Myocyte (in vitro differentiated cells): ENCODE measurements at places on chromosomes 3 and 15. TPM values are rescaled to one million over a fixed set of nuclear protein-coding genes. Genes with fewer than 3 reads are reported as not detected.
A peak's percentile ranks its signal among the peaks of the same experiment; 100 is the strongest.

The IL17RD gene
- 0.56 and 0.73 TPM in 2 replicates for total RNA-seq

The DPPA2 gene
- not detected in 2 replicates for total RNA-seq

The IMP3 gene
- total RNA-seq = 127 and 146 TPM in 2 replicates

- DNase-seq = peak; percentile 62
Measured at GRCh38 chr15:56425976-56426375, 39.0 kb downstream of the MNS1 start.

DNA sequence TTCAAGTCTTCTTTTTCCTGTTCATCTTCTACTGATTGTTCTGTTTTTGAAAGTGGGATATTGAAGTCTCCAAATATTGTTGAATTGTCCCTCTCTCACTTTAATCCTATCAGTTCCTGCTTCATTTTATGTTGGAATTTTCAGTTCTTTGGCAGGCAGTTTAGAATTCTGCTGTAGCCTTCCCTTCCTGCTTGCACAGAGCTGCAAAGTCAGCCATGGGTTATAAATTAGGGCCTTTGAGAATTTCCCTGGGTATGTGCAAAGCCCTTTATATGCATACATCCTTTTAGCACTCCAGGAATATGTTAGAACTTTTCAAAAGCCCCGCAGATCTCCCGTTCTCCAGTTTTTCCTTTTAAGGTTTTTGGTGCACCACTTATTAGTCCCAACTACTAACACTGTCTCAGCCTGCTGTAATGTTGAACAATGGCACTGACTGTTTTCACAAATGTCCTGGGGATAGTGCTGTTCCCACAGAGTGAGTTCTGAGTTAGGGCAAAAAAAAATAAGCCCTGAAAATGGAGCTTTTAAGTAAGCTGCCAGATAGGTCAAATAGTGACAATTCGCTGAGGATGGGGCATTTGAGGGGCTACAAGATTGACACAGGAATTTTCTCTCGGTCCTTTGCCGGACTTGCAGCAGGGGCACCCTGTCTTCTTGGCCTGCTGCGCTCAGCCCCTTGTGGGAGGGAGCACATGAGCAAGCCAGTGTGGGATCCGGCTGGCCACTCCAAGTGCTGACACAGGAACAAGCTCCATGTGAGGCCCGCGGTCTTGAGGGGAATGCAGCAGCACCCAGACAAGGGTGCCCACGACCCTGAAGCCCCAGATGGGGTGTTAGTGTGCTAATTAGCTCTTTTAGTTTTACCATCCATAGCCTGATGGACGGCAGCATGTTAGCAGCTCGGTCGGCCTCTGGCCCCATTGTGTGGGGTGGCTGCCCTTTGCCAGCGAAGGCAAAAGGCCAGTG, 96.0 kb downstream of the VPS8 start:
- no peak for DNase-seq

DNA sequence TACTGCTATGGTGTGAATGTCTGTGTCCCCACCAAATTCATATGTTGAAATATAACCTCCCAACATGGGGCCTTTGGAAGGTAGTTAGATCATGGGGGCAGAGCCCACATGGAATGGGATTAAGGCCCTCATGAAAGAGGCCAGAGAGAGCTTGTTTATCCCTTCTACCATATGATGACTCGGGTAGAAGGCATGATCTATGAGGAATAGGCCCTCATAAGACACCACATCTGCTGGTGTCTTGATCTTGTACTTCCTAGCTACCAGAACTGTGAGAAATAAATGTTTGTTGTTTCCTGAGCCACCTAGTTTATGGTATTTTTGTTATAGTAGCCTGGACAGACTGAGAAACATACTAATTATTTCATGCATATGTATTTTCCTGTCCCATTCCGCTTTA, 51.9 kb downstream of the WWTR1 start:
- DNase-seq = peak; percentile 67

GRCh38 chr3:116103868-116104530, 341.3 kb downstream of the LSAMP start:
- no peak for DNase-seq

DNA sequence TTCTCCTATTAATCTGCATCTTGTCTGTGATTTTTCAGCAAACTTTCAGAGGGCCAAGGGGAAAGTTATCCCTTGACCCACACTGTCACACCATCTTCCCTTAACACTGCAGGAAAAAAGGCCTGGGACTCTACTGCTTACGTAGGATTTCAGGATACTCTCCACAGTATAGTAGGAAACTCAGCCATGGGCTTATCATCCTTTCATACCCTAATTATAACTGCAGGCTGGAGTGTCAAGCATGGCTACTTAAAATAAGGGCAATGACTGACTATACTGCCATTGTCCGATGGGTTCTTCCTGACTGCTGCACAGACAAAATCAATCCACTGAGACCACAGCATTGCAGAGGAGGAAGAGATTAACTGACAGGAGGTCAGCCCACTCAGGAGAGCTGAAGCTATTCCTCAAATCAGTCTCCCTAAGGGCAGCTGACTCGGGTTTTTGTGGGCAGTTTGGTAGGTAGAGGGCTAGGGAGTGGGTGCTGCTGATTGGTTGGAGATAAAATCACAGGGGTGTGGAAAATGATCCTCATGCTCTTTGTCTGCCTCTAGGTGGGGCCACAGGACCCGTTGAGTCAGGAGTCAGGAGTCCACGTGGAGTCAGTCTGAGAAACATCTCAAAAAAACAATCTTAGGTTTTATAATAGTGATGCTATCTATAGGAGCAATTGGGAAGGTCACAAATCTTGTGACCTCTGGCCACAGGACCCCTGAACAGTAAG, 118.2 kb upstream of the STRIT1 start:
- no peak for DNase-seq

GRCh38 chr3:113614402-113614801, 82.0 kb downstream of the USF3 start:
- no peak for DNase-seq
